ENCODE measurements at places on chromosomes 12 and 14.

DNA sequence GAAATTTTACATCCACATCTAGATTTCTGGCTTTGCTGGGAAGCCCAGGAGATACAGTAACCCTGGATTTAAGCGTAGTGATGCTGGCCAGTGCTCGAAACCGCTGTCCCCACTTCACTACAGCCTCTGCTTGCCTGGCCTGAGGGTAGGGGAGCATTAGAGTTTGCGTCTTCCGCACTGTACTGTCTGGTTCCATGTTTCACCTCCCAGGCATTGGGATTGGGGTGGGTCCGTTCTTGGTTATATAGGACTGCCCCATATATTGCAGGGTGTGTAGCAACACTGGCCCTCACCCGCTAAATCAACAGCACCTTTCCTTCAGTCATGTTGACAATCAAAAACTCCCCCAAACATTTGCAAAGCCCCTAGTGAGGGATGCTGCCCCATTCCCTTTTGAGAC is 240.8 kb downstream of the ZFP36L1 start:
- DNase-seq, result no peak

- peak; percentile 2 for DNase-seq
These were observed 426.5 kb upstream of the OR4E1 start for GRCh38 chr14:22099942-22100763.

DNA sequence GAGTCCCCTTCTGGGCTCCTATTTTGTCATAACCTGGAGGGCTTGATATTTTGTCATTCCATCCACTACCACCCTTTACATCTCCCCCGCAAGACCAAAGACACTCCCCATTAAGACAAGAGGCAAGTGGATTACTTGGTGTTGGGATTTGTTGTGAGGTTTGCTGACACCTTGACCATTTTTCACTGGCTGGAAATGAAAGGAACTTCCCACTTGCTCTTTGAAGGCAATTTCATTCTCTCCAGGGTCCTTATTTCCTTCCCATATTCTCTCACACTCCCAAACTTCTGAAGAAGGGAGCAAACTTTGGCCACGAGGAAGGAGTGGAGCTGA is 14.9 kb downstream of the AGAP2 start:
- no peak for DNase-seq

DNA sequence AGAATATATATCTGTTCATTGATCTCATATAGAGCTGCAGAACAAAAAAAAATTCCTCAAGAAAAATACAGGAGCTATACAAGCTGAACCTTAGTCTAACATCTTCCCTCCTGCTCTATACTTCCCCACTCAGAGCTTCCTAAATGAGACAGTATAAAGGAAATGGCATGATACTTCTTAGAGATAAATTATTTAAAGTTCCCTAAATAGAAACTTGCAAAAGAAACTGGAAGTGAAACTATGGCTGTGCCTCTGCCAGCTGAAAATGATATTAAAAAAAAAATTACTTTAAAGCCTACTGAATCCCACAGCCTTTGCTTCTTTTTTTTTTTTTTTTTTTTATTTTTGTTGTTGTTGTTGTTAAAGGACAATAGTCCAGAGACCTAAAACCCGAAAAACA is 11.6 kb upstream of the NEK9 start:
- DNase-seq, result no peak

DNA sequence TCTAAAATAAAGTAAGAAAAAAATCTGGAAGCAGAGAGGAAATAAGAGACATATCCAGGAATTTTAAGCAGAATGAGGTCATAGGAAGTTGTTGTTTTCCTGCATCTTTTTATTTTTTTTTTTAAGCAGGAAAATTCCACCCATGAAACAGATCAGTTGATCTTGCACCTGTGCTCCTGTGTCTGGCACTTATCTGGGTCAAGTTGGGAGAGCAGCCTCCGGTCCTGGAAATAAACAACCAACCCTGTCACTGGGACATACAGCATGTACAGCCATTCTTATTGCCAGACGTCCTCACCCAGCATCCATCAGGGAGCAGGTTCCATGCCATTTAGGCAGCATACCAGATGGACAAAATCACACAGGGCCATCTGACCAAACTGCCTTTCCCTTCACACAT is 266.0 kb upstream of the BTG1 start:
- no peak for DNase-seq

Data from smooth muscle cell of the brain vasculature (primary cell).